RPMI7951 (cell line): ENCODE measurements at places on chromosomes 11 and 22. TPM values are rescaled to one million over a fixed set of nuclear protein-coding genes. Genes with fewer than 3 reads are reported as not detected.

- no peak for DNase-seq
These were observed 86.7 kb downstream of the ARHGAP8 start for GRCh38 chr22:44839061-44839460.

DNA sequence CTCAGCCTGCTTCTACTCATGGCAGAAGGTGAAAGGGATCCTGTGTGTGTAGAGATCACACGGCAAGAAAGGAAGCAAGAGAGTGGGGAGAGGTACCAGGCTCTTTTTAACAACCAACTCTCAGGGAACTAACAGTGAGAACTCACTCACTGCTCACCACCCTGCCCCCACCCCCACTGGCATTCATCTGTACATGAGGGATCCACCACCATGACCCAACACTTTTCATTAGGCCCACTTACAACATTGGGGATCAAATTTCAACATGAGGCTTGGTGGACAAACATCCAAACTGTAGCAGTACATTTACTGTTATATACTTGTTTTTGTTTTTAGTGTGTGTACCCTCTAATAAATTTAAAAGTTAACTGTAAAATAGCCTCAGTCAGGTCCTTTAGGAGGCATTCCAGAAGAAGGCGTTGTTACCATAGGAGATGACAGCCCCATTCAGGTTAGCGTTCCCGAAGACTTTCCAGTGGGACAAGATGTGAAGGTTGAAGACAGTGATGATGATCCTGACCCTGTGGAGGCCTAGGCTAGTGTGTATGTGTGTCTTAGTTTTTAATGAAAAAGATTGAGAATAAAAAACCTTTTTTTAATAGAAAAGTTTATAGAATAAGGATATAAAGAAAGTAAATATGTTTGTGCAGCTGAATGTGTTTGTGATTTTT, 11.3 kb downstream of the CUL5 start:
- peak; percentile 20 for DNase-seq

DNA sequence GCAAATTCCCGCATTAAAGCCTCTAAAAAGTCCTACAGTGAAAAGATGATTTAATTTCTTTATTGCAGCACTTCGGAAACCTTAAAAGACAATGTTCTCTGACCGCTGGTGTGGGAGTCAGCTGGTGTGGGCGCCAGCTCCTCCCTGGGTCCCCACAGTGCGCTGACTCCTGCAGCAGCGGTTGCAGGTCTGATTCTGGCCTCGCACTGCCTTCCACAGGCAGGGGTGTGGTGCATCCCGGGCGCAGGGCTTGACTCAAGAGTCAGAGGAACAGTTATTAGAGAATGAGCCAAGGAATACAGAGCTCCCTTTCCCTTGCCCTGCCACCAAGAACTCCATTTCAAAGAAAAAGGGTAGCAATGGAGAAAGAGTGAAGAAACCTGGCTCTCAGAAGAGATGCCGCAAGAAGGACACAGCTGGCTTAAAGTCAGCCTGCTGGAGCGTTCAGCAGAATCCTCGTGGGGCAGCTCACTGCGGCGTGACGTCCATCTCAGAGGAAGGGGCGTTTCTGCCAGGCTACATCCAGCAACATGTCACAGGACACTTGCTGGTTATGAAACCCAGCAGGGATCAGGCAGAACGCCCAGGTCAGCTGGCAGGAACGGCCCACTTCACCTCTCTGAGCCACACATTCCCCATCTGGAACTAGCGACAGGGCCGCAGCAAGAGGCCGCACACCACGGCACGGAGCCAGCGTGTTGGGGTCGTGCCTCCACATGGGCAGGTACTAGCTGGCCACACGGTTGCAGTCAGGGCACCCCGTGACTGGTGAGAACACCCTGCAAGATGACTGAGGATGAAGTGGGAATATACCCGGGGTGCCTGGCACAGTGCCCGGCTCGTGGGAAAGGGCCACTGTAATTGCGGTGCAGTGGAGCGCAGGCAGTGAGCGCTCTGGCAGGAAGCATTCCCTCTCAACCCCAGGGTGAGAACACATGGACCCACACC, 18.1 kb upstream of the EFCAB6 start:
- DNase-seq = peak; percentile 6

Gene OR52E1
- not detected in 2 replicates for total RNA-seq

Gene CCDC87
- 0.10 and 0.84 TPM in 2 replicates for total RNA-seq

Gene RPS13
- total RNA-seq = 2,164 and 2,217 TPM in 2 replicates

GRCh38 chr11:61280883-61281580, 14.1 kb downstream of the VWCE start:
- DNase-seq = no peak
